ENCODE measurements at places on chromosomes 1 and 21. TPM values are rescaled to one million over a fixed set of nuclear protein-coding genes. Genes with fewer than 3 reads are reported as not detected.

DNA sequence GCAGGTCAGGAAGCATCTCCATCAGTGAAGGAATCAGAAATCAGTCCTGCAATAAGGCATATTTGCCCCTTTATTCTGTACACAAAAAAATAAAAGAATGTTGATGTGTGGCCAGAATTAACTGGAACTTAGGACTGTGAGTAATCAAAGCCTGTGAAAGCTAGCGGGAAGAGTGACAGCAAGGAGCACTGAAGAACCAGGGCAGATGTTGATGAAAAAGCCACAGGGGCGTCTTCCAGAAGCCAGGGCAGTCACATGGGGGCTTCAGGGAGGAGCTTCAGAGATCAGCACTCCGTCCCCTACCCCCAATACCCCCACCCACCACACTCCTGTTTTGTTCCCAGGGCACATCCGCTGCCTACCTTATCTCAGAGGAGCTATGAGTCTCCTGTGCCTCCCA is 502.8 kb downstream of the AJAP1 start:
- DNase-seq = no peak

DNA sequence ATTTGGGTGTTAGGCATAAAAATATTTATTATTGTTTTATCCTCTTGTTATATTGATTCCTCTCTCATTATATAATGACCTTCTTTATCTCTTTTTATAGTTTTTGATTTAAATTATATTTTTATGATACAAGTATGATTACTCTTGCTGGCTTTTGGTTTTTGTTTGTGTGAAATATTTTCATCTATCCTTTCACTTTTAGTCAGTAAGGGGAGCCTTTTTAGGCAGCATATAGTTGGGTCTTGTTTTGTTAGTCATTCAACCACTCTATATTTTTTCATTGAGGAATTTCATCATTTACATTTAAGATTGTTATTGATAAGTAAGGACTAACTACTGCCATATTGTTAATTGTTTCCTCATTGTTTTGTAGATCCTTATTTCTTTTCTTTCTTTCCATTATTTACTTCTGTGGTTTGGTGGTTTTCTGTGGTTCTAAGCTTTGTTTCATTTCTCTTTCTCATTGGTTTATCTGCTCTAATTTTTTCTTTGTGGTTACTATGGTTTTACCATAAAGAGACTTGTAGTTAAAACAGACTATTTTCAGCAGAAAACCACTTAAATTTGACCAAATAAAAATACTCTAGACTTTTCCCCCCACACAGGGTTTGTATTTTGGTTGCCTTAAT is 593.1 kb downstream of the NUF2 start:
- DNase-seq = no peak

DNA sequence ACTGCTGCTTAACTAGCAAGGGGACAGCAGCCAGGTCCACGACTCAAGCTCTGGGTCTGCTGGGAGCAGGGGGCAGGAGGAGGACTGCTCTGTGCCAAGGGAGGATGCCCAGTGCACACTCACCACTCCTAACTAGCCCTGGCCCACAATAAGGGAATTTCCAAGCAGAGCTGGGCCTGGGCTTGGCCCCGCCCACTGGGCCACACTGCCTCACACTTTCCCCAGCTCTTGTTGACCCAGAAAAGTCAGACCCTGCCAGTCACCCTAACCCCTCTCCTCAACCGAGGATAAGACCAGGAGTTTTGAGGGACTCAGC is 18.7 kb downstream of the SLC9A1 start:
- DNase-seq = peak; percentile 67

DNA sequence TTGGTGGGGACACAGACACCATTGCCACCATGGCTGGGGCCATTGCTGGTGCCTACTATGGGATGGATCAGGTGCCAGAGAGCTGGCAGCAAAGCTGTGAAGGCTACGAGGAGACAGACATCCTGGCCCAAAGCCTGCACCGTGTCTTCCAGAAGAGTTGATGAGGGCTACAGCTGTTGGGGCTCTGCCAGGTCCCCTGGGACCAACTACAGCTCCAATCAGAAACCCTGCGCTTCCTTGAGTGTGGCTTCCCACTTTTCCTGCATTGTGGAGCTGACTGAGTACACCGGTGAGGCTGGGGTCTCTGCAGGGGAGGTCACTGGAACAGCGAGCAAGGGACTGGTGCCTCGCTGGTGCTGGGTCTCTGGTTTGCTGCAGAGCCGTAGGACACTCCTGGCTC is 4.5 kb downstream of the ADPRS start:
- no peak for DNase-seq

DNA sequence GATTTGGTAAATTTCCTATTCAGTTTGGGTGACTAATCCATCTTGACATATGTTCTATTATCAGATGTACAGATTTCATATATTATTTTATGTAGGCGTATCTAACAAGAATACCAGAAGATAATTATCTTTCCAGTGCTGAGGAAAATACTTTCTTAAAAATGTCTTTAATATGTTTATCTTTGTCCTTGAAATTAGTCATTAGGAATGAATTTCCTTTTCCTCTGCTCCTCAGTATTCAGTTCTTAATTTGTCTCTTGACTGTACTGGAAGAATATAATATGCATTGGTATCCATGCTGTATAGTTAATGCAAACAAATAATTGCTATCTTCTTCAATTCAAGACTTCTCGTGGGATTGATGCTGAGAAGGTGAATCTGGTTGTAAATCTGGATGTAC is 6.6 kb downstream of the DDX20 start:
- DNase-seq = no peak

- DNase-seq = no peak
Measured at GRCh38 chr1:241817956-241818612, 29.9 kb upstream of the EXO1 start.

Gene CFHR5
- total RNA-seq = not detected

DNA sequence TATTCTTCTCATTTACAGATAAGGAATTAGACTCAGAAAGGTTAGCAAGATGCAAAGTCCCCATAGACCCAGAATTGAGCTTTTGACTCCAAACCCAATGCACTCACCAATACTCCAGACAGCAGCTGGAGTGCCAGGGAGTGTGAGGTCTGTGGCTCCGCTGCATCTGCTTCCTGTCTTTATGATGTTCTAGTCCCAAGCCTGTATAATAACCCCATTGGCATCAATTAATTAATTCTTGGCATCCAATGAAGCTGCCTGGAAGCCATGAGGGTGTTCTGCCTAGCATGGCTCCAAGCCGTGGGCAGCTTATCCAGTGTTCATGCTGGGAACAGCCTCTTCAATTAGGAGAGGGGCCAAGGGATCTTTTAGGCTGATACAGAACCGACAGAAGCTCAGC is 188.7 kb downstream of the GIPC2 start:
- peak; percentile 17 for DNase-seq

DNA sequence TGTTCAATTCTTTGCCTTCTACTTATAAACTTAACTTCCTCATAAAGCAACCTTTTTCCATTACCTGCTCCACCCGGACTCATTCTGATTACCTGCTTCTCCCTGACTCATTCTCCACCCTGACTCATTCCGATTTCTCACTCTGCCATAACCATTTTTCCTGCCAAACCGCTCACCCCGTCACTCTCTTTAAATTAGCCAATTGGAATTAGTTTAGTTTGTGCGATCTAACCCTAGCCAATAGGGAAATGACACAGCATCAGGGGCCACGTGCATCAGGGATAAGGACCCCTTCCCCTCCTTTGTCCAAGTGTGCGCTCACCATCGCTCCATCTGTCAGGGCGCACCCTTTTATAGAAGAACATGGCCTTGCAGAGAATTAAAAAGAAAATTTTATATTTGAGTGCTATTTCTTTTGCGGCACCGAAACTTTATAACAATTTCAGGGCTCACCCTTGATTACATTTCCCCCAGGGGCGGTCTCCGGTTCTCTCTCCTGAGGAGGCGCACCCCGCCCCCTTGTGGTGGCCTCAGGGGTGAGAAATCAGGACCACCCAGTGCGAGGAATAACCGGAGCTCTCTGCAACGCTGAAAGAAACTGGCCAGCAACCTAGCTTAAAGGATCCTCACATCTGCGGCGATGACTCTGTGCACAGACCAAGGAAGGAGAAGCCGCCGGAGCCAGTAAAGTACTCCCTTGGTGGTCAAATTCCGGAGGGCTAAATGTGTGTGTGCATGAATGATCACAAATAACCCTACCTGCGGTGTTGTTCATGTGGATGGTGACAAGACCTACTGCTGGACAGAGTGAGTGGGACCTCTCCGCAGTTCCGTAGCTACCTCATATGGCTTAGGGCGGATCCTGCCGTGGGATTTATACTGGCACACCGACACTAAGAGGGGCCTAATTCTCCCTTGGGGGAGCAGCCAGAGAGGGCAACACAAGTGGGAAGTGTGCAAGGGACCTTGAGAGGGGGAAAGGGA is 30.3 kb upstream of the CBR3 start:
- DNase-seq = peak; percentile 54

Gene RNF207
- 7.8 TPM for total RNA-seq

DNA sequence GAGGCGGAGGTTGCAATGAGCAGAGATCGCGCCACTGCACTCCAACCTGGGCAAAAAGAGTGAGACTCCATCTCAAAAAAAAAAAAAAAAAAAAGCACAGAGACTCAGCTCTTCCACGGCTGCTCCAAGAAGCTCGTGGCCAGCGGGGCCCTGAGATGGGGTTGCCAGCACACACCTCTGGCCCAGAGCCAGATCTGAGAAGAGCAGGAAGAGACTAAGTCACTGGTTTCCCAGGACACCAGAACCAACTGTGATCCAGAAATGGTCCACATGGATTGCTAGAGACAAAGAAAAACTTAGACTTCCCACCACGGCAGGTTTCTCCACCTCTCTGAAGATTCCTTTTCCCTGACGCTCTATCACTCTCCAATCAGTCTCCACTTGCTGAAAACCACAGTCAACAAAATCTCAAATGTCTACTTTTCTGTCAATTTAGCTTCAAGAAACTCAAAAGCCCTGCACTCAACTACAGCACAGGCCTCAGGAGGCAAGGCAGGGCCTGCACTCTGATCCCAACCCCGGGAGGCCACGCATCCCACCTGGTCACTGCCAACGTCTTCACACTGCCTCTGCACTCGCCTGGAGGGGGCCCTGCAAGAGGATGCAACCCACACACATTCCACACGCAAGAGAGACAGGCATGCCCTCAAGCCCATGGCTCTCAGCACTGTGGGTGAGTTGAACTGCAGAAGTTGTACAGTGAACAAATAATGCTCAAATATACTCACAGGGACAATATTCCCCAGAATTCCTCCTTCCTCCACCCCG is 79.0 kb downstream of the NPHP4 start:
- DNase-seq = no peak

- DNase-seq = no peak
Measured at GRCh38 chr1:96845464-96845863, 123.9 kb downstream of the PTBP2 start.

DNA sequence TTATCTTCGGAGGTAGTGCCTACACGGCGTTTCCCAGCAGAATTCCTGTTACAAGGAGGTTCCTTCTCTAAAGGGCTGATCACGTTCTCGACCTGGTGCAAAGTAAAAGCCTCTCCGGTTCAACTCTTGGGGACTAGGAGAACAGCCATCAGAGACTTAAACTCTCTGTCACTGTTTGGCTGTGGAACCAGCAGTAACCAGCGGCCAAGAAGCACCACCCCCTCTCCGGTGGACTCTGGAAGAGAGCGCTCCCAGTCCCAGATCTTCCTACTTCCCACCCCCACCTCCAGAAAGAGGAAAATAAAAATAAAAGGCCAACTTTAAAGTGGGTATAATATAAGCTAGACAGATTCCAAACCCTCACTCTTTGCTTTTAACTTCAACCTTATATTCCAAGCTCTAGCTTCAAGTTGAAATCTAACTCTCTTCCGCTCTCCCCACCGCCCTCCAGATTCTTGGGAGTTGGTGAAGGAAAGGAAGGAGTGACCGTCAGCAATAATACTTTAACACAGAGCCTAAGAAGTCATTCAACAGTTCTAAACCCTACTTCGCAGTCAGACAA is 2.9 kb downstream of the BRINP3 start:
- DNase-seq = no peak

Gene ELAVL4
- not detected for total RNA-seq

GRCh38 chr21:41877901-41878830 is 978 bp downstream of the PRDM15 start:
- DNase-seq = no peak

DNA sequence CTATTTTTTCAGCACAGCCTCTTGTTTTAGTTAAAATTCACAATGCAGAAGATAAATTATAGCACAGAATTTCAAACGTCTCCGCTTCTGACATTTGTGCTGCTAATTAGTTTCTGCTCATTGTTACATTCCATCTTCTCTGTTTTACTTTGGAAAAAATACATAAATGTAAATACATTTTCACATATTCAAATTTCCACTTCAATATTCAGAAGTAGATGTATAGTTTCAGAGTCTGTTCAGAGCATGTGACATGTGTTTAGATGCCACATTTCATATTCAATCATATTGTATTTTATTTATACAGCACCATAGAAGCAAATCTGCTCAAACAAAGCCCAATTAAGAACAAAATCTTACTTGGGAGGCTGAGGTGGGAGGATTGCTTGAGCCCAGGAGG is 19.6 kb downstream of the TMEM35B start:
- no peak for DNase-seq
